ENCODE measurements at places on chromosomes 7 and 10.

DNA sequence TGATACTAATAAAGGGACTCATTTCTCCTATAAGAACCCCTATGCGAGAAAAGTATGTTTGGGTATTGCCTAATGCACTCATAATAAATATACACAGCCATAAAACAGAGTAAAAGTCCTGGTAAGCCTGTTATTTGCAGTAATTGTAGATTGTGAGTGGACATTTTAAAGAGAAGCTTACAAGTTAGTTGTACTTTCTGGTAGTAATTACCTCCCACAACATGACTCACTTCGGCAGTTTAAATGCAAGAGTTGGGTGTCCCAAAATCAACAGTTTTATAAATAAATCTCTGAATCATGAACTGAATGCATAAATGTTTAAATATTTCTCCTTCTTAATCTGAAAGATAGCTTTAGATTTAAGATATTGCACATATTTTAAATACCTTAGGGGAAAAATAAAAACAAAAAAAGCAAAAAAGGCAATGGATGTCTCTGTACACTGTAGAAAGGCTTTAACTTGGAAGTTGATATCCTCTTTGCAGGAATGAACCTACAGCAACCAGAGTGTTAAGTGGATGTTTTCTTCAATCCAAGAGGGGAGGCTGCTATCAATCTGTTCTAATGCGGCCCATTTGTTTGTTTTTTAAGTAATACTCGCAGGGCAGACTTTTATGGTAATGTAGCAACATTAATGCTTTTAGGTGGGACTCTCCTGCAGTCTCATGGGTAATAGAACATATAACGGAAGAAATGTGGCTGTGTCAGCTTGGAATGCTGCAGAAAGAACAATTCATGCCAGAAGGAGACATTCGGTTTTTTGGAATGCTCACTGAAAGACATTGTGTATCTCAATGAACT, 57.3 kb upstream of the ZEB1 start:
- DNase-seq = no peak

DNA sequence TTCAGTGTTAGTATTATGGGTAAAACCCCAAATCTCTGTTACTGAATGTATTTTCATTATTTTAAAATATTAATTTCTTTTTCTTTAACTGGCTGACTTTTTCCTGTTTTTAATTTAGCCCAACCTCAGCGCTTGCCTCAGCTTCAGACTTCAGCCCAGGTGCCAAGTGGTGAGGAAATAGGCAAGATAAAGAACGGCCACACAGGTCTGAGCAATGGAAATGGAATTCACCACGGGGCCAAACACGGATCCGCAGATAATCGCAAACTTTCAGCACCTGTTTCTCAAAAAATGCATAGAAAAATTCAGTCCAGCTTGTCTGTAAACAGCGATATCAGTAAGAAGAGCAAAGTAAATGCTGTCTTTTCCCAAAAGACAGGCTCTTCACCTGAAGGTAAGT, 57.5 kb downstream of the MDFIC start:
- DNase-seq = no peak

- DNase-seq = no peak
These were observed 191.1 kb downstream of the SKAP2 start for GRCh38 chr7:26673271-26673670.

- no peak for DNase-seq
These were observed 47.6 kb upstream of the ANKRD1 start for GRCh38 chr10:90968328-90969081.

DNA sequence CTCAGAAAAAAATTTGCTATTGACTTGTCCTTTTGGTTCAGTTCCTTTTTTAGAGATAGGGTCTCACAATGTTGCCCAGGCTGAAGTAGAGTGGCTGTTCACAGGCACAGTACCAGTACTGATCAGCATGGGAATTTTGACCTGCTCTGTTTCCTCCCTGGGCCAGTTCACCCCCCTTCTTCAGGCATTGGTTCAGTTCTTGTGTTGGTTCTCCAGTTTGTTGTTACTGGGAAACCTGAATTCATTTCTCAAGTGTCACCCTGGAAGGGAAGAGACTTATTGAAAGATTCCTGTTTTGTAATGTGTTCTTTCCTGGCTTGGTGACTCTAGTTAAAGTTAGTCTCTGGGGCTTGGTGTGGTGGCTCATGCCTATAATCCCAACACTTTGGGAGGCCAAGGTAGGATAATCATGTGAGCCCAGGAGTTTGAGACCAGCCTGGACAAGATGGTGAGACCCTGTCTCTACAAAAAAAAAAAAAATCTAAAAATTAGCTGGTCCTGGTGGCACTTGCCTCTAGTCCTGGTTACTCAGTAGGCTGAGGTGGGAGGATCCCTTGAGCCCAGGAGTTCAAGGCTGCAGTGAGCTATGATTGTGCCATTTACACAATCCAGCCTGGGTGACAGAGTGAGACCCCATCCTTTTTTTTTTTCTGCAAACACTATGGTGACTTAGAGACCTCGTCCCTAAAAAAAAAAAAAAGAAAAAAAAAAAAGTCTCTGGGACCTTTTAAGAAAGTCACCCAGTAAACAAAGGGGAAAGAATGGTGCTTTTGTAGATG, 52.7 kb downstream of the CNNM2 start:
- DNase-seq = no peak

- DNase-seq = no peak
These were observed 101.3 kb downstream of the TCERG1L start for GRCh38 chr10:131210181-131210580.

DNA sequence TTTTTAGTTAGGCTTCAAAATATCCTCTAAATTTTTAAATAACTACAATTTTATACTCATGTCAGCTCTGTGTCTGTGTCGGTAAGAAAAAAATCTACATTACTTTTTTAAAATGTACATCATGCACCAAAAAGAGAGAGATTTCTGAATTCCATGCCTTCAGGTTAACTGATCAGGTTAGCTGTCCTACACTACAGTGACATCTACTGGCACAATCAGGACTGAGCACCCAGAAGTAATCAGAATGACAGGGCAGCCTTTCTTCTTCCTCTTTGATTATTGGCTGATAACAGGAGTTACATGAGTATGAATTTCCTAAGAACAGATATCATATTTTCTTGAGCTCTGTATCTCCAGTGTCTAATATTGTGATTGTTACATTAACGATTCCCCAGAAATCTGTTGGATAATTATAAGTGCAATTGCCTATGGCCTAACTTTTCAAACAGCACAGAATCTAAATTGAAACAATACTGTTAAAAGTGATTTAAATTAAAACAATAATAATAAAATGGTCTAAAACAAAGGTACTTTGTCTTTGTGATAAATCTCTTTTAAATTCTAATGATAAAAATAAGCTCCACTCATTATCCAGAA, 41.8 kb upstream of the HYCC1 start:
- peak; percentile 82 for DNase-seq

- DNase-seq = no peak
These were observed 49.0 kb upstream of the TNRC18 start for GRCh38 chr7:5472432-5473315.

DNA sequence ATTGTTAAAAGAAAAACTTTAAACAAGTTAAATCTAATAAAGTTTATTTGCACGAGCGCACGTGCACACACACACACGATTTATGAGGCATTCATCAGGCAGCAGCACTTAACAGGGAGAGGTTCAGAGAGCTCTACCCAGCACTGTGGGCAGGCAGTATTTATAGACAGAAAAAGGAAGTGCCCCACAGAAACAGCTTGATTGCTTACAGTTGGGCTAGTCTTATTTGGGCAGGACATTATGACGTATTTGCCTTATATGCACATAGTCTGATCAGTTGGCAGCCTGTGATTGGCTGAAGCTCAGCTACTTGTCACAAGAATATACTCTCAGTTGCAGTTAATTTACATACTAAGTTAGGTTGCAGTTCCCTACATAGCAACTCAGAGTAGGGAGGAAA, 1.2 kb upstream of the SDHAF3 start:
- DNase-seq = no peak

DNA sequence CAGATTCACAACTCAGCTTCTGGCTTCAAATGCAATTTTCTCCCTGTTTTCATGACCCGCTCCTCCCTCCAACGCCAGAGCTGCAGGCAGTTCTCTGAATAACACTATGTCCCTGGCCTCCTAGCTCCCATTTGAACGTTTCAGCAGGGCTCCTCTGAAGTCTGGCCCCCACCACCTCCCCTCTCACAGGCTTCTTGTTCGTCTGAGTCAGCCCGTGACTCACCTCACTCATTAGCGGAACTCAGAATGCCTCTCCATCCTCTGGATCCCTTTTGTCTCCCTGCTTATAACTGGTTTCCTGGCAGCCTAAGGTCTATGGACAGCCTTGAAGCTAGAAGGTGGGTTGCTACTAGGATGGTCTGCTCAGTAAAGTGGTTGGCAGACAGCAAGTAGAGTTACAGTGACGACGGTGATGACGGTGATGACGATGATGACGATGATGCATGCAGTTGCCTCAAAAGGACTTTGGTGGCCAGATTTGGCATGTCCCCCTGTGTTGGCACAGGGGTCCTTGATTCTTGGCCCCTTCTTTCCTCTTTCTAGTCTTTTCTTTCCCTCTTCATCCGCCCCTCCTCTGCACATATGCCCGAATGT, 83.3 kb upstream of the MKLN1 start:
- no peak for DNase-seq

- peak; percentile 4 for DNase-seq
These were observed 505.6 kb upstream of the MKI67 start for GRCh38 chr10:128631801-128632241.

DNA sequence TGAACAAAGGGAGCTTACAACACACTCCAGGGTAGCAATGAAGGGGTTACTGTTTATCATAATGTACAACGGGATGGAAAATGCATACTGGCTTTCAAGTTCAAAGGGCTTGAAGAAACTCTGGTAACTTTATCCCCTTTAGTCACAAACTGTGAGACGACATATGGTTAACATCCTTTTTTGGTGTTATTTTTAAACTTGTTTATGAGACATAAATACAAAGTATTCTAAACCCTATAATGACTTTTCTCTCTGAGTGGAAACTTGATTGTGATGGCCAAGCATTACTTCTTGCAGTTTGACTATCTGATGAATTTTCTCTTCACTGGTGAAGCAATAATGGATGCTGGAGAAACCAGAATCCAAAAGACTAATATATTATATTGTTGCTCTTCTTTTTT, 62.0 kb upstream of the SEMA3A start:
- DNase-seq = no peak

DNA sequence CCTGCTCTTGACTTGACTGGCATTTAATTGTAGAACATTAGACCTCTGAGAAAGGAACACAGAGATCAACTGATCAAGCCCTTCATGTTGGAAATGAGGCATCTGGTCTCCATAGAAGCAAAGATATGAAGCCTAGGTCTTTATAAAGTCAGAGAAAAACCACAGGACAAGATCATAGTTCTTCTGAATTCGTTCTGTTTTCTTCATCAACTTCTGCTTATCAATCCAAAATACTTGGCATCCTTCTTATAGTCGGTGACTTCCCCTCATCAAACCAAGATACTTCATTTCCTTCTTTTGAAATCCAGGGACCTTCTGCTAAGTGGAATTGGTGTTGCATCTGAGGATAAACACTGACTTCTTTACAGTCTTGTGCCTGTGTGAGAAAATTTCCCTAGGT, 77.1 kb upstream of the PRKCQ start:
- no peak for DNase-seq

DNA sequence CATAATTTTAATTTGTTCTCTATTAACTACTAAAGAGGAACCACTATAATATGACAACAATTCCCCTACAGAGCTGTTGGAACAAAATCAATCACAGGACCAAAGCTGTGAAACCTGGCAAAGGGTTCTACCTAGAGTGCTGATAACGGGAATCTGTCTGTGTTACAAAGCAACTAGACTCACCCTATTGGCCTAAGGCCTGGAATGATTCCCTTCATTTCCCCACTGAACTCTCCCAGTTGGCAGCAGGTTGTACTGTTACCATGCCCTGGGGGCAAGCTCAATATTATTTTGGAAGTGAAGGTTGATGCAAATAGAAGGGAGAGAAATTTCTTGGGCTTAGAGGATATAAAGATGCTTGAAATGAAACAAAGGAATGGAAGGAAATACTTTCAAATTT, 81.8 kb downstream of the SEMA3A start:
- no peak for DNase-seq

DNA sequence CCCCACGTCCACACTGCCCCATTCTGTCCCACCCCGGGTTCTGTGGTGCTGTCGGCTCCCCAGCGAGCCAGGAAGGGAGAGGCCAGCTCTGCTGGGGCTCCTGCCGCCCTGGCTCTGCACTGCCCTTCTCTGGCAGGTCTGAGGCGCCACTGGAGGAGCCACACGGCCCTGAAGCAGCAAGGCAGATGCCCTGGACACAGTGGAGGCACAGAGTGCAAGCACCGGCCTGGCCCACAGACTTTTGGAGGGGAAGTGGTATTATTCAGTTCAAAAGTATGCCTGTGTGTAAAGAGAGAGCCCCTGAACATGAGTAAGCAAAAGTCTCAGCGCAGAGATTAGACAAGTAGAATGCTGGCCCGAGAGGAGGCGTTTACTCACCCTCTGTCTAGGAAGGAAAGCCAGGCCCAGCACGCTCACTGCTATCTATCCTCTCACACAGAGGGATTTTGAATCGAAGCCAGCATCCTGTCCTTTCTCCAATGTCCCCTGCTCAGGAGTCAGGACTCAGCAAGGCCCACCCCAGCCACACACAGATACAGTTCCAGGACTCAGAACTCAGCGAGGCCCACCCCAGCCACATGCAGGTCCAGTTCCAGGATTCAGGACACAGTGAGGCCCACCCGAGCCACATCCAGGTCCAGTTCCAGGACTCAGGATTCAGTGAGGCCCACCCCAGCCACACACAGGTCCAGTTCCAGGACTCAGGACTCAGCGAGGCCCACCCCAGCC, 115.0 kb downstream of the EGFR start:
- DNase-seq = peak; percentile 61

DNA sequence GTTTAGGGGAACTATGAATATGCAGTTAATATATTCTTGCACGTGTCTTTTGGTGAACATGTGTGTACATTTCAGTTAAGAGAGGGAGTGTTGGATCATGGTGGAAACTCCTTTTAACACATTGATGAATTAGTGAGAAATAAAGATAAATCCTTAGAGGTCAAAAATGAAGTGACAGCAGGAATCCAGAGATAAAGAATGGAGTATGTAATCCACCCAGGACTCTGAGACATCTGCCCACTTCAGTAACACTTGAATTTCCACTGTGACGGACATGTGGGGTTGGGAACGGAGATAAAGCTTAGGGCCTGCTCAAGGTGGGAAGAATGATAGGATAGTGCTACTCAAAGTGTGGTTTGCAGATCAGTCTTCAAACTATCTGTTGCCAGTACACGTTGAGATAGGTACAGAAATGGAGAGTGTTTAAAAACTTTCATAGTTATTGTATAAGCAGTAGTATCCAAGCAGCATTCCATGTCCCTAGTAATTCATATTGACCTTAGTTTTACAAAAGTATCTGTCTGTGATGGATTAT, 6.6 kb upstream of the RELN start:
- no peak for DNase-seq

- DNase-seq = no peak
These were observed at the start of gene ALOX5 for GRCh38 chr10:45373576-45374349. TSS of gene ALOX5 (plus strand) at chr10:45374216. CDS start at chr10:45374280, 64 bp downstream.

GRCh38 chr7:101743995-101744360, 73.4 kb upstream of the CUX1 start:
- no peak for DNase-seq

GRCh38 chr7:140594131-140594691, 46.4 kb downstream of the DENND2A start:
- DNase-seq = no peak

All from activated CD4-positive, alpha-beta T cell treated with anti-CD3 and anti-CD28 coated beads, Interleukin-2, Interleukin-4, amounts not matched to agents 100 ng/mL and 50 ng/mL, durations not matched to agents 16 hours and 8 hours (primary cell).